ENCODE measurements at places on chromosomes 7 and 10.

GRCh38 chr7:131721660-131722059, 165.2 kb upstream of the PODXL start:
- DNase-seq = no peak

DNA sequence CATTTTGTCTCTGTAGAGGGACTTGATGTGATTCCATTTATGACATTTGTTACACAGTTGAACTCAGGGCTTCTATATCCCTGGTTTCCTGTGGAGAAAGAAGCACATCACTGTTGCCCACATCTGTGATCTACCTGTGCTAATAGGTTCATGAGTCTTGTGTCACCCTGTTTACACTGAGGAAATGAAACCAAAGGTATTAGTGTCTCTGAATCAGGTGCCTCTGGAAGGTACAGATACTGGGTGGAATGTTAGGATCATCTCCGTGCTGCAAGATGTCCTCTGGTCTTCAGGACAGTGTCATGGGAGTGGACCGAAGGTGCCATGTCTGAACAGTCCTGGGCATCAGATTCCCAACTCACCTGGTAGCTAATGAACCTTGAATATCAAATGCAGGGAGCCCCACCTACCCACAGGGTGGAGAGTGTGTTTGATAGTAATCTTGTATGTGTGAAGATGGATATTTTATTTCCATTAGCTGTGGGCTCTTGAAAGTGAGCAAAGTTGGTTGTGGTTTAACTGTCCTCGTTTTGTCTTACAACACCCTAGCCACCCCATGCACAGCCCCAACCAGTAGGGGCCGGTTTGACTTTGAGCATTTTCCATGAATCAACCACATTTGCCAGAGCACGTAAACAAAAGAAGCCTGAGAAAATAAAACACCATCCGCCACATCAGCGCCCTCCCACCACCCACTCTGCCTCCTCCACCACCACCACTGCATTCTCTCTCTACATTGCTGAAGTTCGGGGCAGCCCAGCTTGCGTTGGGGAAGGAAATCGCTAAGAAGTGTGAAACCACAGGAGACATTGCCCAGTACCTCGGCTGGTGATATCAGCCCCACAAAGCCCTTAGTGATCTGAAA, 40.7 kb downstream of the TARP start:
- DNase-seq = no peak

DNA sequence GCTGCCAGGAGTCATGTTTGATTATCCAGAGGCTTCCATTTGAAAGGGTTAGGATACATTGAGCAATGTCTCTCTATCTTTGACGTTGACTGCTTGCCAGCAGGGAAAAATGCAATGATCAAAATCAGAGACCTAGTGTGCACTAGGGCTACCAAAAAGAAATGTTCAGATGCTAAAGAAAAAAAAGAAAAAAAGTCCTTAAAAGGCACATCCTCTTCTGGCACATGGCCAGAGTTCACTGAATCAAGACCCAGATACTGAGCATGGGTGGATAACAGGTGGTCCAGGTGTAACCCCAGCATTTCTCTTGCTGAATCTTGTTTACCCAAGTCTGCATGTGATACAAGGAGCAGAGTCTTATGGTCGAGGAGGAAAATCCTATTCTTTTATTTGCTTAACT, 899.3 kb downstream of the SORCS3 start:
- DNase-seq = no peak

DNA sequence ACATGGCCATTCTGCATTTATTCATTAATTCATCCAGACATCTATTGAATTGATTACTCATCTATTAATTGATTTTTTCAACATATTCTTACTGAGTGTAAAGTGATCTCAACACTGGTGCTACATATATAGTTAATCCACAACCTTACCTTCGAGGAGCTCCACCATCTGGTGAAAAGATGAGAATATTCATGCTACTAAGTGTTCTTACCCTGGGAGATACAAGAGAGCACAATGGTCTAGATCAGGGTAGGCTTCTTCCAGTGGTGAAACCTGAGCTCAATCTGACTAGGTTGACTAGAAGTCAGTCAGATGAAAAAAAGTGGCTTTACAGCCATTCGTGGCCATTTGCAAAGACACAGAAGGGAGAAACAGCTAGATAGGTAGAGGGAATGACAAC, 507.4 kb downstream of the ANKRD7 start:
- DNase-seq = no peak

DNA sequence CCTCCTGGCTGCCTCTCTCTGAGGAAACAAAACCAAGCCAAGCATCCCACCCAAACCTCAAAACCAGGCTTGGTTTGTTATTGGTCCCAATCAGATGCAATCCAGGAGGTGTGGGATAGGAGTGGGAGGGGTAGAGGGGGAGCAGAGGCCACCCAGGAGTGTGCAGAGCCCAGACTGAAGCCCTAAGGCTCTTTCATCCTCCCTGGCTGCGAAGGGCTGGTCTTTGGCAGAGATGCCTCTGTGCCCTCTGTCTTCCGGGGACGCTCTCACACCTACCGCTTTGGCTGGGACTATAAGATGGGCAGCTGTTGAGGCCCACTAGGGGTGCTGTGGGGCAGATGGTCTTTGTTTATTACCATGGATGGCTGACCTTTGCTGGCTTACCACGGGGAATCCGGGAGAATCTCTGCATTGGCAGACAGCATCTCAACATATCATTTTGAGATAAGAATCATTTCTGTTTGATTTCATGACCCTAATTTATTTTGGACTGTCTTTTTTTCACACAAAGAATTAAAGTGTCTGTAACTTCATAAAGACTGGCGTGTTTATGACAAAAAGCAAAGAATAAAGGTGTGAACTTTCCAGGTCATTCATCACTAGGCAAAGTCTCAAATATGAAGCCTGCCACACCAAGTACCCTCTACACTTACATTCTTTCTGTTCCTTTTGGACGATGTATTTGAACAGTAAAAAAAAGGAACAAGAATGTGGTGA, 6.5 kb upstream of the DENND2A start:
- DNase-seq = no peak

GRCh38 chr7:75872073-75872782, 6.6 kb upstream of the RHBDD2 start:
- no peak for DNase-seq

GRCh38 chr10:581776-582330, 107.6 kb downstream of the DIP2C start:
- DNase-seq = no peak

GRCh38 chr7:2403718-2404648, 572 bp downstream of the CHST12 start:
- DNase-seq = no peak

DNA sequence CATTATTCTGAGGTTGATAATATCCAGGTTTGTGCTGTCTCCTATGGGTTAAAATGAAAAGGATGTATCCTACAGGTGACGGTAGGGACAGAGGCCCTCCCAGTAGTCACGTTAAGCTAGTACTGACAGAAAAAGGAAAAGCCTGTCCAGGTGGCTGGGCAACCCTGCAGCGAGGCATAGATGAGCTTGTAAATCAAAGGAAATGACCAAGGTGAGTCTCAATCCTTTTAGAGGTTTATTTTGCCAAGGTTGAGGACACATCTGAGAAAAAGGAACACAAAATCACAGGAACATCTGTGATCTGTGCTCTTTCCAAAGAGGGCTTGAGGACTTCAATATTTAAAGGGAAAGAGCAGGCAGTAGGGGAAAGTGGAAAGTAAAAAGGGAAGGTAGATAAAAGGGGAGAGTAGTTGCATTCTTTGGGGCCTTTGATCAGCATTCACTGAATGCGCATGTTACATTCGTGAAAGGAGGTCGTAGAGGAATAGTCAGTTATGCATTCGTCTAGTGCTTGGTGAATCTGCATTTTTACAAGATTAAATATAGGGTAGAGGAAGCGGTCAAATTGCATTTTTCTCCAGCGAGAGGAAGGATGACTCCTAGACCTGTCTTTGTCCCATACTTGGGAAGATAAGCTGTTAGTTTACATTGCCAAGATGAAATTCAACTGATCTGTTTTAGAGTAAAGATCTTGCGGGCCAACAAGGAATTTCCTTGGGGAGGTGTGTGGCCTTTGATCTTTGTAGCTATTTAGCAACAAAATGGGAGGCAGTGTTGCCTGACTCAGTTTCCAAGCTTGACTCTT, 884 bp upstream of the GSTO1 start:
- DNase-seq = no peak

- no peak for DNase-seq
Observed at GRCh38 chr7:12032146-12032545, 178.9 kb upstream of the TMEM106B start.

- DNase-seq = no peak
Observed at GRCh38 chr7:158453663-158454062, 134.0 kb downstream of the PTPRN2 start.
